Brain microvascular endothelial cell (primary cell): ENCODE measurements at places on chromosomes 1 and 21.

DNA sequence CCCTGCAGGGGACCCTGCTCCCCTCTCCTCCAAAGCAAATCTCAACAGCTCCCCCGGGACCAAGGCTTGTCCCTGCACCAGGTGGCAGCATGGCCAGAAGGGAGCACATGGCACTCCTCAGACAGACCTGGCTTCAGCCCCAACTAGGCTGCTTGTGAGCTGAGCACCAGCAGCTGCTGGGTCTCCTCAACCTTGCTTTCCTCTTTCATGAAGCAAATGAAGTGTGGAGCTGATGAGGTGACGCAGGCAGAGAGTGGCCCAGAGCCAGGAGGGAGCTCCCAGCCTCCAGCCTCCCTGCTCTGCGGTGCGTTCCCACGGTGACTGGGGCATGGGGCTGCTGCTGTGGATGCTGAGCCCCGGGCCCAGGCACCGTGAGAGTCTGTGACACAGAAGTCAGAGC, 34.0 kb downstream of the MEGF6 start:
- peak; percentile 47 for DNase-seq

DNA sequence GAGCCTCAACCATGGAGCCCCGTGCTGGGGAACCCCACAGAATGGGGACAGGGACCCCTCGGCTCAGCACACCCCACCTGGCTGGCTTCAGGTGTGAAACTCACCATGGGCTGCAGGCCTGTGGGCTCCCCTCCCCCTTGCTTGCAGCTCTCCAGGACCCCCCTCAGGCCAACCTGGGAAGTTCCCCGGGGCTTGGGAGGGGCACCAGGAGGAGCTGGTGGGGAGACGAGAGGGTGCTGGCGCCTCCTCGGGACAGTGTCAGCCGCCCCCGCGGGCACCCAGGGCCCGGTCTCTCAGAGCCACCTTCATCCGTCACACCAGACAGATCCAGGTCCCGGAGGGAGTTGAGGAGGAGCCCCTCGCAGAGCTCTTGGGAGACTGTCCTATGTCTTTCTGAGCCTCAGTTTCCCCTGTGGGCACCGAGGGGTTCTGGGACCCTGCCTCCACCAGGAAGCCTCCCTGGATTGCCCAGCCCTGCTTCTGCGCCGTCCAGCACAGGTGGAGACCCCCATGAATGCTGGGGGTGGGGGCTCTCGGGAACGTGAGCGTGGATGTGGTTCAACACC, 657 bp upstream of the TNFRSF18 start:
- no peak for DNase-seq

DNA sequence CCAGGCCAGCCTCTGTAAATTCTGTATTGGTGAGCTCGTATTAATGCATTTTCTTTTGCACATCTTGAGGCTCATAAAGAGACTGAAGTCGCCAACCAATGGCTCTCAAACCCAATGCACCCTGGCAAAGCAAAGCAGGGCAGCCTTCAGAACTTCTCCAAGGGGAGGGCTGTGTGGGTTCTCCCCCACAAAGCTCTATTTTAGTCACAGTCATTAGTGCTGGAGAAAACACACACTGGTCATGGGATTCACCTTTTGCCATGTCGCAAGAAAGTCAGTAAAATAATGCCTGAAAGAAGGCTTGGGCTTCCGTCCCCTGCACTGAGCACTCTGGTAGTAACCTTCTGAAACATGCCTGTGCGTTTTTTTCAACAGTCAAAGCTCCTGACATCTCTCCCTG, 26.3 kb upstream of the ATF3 start:
- no peak for DNase-seq

DNA sequence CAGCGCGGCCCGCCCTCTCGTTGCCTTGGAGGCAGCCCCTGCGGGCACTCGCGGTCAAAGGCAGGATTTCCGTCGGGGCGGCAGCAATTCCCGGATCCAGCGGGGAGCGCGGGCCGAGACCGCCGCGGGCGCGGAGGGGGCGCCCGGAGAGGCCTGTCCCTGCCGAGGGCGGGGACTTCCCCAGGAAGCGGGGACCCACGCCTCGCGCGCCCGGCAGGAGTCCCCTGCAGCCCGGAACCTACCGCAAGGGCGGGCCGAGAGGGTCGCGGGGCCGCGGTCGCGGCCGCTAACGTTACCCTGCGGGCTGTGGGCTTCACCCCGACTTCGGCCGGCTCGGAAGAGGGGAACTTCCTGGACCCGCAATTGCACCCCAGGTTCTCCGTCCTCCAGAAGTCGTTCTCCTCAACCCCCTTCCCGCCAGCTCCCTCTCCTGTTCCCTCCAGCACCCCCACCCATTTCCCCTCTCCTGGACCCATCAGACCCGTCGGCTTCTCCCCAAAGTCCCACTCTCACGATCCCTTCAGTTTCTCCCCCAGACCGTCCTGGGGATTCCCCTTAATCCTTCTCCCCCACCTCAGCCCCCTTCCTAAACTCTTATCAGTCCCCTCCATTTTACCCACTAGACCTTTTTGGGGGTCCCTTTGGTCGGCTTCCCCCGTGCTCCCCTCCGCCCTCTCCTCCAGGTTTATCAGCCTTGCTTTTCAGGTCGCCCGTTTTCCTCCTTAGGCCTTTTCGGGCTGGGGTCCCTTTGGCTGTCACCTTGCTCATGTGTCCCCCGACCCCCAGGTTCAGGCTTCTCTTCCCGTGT, 604 bp downstream of the FGR start:
- no peak for DNase-seq

DNA sequence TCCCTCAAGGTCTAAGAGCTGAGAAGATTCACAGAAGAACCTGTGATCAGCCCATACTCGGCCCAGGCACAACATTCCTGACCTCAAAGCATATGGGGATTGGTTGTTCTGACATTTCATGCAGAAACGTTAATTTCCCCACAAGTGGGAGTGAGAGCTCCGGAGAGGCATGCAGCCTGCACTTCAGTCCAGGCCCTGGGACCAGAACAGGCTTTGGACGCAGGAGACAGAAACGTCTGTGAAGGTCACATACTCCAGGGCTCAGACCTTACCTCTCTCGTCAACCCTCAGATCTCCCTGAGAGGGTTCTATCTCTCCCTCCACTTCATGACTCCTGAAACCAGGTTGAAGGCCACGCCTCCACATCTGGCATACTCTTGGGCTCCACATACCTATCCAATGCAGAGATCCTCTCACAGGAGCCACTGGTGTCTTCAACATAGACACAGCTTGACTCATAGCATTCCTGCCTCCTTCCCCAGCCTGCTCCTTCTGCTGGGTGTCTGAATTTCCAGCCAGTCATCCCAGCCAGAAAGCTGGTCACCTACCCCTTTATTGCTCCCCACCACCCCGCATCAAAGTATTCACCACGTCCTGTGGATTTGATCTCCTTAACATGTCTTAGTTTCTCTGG, 149.2 kb downstream of the OMA1 start:
- DNase-seq: peak; percentile 75

DNA sequence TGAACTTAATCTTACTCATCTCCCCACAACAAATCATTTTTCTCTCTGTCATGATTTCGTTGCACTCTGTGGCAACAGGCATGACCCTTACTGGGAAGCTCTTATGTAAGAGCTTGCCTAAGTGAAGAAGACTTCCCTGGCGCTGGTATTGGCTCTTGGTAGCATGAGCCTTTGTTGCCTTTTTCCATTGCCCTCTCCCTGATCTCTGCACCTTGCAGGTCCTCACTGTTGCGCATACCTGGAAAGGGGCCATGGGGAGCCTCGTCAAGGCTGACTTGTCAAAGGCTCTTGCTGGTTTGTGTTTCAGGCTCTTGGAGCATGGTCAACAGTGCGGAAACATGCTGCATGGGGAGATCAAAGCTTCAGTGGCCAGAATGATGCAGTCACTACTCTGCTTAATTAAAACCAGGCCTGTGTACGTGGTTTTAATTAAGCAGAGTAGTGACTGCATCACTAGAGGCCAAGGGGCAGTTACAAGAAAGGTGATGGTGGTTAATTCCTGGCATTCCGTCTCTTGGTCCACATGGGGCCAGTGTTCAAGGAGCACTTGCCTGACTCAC, 141.3 kb downstream of the SPATA46 start:
- DNase-seq: no peak

DNA sequence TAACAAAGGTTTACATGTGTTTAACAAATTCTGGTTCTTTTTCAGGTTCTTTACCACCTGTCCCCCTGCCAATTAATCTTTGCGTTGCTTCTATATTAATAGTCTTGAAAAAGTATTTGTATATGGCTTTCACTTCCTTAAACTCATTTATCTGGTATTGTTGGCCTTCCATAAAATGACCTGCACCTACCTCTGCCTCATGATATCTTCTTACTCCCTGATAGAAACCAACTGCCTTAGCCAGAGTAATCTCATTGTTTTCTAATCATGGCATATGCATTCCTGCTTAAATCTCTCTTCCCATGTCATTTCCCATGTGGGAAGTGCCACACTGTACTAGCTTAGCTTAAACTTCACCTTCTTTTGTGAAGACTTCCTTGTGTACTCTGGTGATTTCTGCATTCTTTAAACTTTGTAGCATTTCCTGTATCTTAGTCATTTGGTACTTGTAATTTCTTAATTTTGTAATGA, 8.7 kb downstream of the SMG7 start:
- no peak for DNase-seq

- DNase-seq: no peak
Measured at GRCh38 chr1:47722909-47723580, 274.1 kb downstream of the TRABD2B start.

DNA sequence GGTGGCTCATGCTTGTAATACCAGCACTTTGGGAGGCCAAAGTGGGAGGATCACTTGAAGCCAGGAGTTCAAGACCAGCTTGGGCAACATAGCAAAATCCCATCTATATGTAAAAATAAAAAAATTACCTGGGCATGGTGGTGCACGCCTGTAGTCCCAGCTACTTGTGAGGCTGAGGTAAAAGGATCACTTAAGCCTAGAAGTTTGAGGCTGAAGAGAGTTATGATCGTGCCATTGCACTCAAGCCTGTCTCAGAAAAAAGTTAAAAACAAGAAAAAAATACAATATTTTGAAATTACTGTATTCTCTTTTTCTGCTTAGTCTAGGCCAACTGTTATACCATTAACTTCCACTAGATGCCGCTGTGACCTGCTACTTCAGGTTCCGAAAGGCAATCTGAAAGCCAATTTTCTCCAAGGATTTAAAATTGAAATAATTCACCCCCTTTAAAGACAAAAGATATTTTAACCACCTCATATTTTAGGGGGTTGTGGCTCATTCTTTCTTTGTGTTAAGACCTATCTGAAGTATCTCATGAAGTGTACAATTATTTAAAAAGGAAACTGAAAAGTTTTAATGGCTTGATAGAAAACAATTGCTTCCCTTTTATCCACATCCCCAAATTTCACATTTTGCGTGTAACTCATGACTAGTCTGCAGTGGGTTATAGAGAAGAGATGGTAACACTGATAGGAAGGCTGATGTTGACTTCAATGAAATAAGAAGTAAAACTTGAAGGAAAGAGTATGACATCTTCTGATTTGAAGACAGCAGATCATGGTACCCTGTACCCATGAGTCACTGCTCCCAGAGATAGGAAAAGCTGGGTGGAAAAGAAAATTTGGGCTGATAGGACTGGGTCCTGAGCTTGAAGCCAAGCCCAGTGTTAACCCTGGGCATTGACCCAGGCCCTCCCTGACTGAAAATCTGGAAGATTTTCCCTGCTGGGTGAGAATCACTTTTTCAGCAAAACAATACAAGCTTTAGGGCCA, 24.4 kb upstream of the CLDN14 start:
- DNase-seq: peak; percentile 45

- no peak for DNase-seq
Measured at GRCh38 chr1:30084909-30085571, 638.3 kb downstream of the MATN1 start.
